ENCODE measurements at places on chromosomes 2 and 18.

DNA sequence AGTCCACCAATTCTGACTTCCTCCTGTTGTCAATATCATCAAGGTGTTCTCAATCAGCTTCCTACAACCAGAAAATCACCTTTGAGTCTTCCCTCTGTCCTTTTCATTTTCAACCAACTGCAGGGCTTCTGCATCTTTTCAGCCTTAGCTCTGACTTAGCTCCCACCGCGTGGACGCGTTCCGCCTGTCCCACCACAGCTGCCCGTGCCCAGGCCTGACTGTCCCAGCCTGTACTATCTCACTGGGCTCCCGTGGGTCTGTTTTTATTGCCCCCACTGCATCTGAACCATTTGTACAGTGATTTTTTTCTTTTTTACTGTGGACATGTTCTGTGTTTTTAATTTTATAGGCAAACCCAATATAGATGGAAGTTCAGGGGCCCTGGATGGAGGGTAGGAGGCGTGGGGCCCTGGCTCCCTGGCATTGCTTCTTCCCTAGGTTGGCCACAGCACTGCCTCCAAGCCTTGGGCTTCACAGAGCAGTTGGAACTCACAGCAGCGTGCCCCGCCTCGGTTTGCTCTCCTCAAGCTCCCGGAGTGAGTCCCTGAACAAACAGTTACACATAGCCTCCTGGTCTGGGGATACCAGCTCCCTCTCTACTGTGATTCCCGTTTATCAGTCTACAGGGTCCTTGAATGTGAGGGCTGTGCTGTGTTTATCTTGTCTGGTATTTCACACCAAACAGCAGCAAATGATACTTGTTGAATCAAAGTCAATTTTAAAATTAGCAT, 280.6 kb upstream of the PXDN start:
- no peak for DNase-seq

DNA sequence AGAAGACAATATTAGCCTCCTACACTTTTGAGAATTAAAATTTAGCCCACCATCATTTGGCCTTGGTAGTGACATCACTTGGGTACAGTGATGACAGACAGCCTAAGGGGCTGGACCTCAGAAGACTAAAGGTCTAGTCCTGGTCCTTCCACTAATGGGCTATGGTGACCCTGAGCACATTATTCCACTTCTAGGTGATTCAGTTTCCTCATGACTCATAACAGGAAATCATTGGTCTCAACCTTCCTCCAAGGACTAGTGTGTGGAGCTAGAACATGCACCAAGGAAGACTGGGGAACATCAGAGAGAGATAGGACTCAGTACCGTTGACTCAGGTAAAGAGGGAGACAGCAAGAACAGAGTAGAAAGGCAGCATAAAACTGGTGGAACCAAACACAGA, 64.0 kb downstream of the TFCP2L1 start:
- DNase-seq, result no peak

DNA sequence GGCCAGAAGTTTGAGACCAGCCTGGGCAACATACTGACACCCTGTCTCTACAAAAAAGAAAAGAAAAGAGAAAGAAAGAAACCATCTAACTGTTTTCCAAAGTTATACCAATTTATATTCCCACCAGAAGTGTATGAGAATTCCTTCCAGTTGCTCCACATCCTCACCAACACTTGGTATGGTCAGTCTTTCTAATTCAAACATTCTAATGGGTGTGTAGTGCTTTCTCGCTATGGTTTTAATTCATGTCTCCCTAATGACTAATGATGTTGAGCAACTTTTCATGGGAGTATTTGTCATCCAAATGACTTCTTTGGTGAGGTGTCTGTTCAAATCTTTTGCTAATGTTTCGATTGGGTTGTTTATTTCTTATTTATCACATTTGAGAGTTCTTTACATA, 10.5 kb upstream of the B3GNT7 start:
- DNase-seq, result no peak

GRCh38 chr2:160512491-160512890, 18.9 kb upstream of the RBMS1 start:
- no peak for DNase-seq

DNA sequence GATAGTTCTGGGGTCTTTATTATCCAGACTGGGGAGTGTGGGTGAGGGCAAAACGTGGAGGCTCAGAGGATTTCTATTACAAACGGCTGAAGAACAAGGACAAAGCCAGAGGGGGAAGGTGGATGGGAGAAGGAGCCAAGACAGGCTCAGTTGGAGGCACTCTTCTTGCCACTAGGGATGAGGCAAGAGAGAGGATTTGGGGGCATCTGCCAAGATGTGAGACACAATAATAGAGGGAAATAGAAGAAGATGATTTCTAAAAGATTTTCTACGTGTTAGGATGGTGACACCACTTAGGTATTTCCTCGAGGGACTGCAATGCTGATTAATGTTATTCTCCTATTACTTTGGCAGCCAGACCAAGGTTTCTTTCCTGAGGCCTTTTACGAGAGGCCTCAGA, 71.8 kb downstream of the APOB start:
- no peak for DNase-seq

- DNase-seq, result no peak
Observed at GRCh38 chr2:101956465-101957438, 35.0 kb upstream of the IL1R2 start.

- no peak for DNase-seq
Observed at GRCh38 chr2:201432038-201432620, 19.1 kb downstream of the TRAK2 start.

- no peak for DNase-seq
Observed at GRCh38 chr2:8693157-8693821, 11.4 kb downstream of the ID2 start.
